ENCODE measurements at places on chromosomes 2 and 18.

- DNase-seq = no peak
Measured at GRCh38 chr2:61158356-61158955, 3.5 kb upstream of the C2orf74 start.

- DNase-seq = no peak
Measured at GRCh38 chr2:129070663-129071062, 752.0 kb upstream of the HS6ST1 start.

GRCh38 chr2:66252109-66252508, 182.8 kb upstream of the MEIS1 start:
- DNase-seq = no peak

- DNase-seq = no peak
Measured at GRCh38 chr2:85560812-85561279, 447 bp downstream of the GGCX start.

- DNase-seq = no peak
Measured at GRCh38 chr18:23924813-23925212, 89.7 kb upstream of the TTC39C start.

DNA sequence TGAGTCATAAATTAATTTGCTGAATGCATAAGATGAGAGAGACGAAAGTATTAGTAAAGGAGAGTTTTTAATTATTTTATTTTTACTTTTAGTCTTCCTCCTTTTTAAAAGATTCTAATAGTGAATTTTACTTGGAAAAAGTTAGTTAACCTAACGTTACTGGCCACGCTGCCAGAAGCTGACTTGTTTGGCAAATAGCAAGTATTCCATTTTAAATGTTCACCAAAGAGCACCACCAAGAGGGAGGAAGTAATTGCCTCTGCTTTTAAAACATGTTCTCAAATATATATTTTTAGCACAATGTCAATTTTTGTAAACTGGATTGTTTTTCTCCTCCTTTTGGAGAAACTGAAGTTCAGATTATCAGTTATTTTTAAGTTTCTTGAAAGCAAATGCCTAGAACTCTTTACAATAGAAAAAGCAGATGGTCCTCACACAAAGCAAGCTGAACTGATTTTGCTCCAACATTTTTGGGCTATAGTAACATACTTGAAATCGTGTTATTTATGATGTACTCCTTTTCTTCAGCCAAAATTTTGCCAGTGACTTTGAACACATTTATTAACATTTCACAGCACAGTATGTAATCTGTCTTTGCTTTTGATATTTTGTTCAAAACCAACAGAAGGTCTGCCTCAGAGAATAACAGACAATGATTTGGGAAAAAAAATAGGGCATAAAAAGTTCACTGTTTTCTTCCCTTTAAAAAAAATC, 1311.0 kb upstream of the FAM98A start:
- DNase-seq = no peak

Measured in T-helper 22 cell (primary cell).